ENCODE measurements at places on chromosomes 4 and X. TPM values are rescaled to one million over a fixed set of nuclear protein-coding genes. Genes with fewer than 3 reads are reported as not detected.

MAGEC1 gene
- total RNA-seq, result not detected

F8A2 gene
- total RNA-seq, result not detected

HSD17B13 gene
- total RNA-seq, result 0.45 TPM

MAGEA1 gene
- total RNA-seq, result not detected

GYG2 gene
- 18.1 TPM for total RNA-seq

TIGD4 gene
- total RNA-seq, result 0.42 TPM

PHKA1 gene
- 10.7 TPM for total RNA-seq

HTATSF1 gene
- 47.7 TPM for total RNA-seq

HPGD gene
- total RNA-seq, result 20.0 TPM

Data from esophagus muscularis mucosa (tissue), 4 donors.